IMR-90 (cell line): ENCODE measurements at places on chromosomes 7 and 10. TPM values are rescaled to one million over a fixed set of nuclear protein-coding genes. Genes with fewer than 3 reads are reported as not detected.

DNA sequence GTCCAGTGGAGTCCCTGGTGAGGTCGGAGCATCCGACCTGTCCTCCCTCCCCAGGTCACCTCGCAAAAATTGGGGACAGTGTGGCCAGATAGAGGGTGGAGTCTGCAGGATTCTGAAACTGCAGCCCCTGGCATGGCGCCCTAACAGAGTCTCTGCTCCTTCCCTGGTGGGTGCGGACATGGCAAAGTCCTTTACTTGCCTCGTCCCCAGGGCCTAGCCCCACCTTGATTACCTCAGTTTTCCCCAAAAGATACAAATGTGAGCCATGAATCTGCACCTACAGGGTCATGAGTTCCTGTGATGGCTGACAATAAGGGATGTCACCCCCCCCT is 47.7 kb downstream of the NPVF start:
- no peaks in the 10 kb centered on the region for H3K36me3 ChIP-seq
- no peak for DNase-seq
- H3K4me3 ChIP-seq = peak overlapping the region; percentile 67
- peak overlapping the region; percentile 39; the same call in 1 of the 2 replicates for H3K27ac ChIP-seq
- peaks cover 2% of the 10 kb centered on the region; the same call in 1 of the 2 replicates for H3K4me1 ChIP-seq

The ETV1 gene
- total RNA-seq = 17.2 and 21.1 TPM in 2 replicates

- no peaks in the 10 kb centered on the region for H3K27me3 ChIP-seq
- no peak overlapping the region for H3K4me3 ChIP-seq
- no peak overlapping the region for H3K27ac ChIP-seq
- H3K4me1 ChIP-seq = peaks cover 3% of the 10 kb centered on the region; the same call in 1 of the 2 replicates
- DNase-seq = no peak
Observed at GRCh38 chr7:107234436-107234835, 65.6 kb downstream of the HBP1 start.

The AKR1B1 gene
- 72.2 and 90.9 TPM in 2 replicates for total RNA-seq

DNA sequence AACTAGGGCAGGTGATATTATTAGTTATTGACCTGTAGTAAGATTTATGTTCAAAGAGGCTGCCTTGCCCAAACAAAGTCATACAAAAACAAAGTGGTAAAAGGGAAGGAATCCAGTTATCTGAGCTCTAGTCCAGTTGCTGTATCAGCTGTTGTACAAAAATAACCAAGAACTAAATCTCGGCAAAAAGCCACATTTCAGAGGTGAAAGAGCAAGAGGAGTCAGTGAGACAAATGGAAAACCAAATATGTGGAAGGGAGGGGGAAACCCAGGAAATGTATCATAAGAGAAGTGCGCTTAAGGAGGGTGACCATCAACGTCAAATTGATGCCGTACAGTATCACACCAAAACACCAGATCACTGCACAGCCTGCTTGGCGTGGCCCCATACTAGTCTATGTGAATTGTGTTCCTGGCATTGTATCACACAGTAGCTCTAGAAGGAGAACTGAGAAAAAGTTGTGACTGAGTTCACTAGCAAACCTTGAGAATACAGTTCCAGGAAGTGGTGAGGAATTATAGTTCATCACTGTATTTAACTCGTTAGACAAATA is 6.4 kb downstream of the AGBL3 start:
- peaks cover 6% of the 10 kb centered on the region for H3K4me1 ChIP-seq
- no peak overlapping the region for H3K27ac ChIP-seq
- H3K4me3 ChIP-seq = no peak overlapping the region
- DNase-seq = peak; percentile 52
